ENCODE measurements at places on chromosomes 3 and 15.

DNA sequence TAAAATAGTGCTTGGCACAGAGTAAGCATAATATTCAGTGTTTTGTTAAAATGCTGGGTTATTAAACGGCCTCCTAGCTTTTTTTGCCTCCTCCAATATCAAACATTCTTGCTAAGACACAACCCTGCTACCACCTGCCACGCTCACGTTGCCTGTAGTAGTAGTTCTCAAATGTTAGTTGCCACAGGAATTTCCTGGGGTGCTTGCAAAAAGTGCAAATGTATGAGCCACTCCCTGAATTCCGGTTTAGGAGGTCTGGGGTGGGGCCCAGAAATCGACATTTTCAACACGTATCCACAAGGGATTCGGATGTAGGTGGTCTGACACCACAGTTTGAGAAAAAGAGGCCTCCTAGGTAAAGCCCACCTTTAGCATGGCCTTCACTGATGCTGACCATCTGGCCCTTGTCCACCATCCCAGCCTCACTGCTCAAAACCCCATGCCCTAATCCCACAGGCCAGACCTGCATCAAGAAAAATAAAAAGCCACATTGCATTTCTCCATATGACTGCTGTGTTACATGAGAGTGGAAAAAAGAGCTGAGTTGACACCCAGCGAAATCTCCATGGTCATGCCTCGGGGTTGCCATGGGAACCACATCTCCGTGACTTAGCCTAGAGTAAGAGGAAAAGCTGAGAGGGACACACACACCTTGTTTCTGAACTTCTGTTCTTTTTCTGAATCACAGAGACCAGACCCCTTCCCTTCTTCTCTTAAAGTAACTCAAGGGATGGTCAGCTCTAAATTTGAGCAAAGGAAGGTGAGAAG, 116.4 kb upstream of the HES1 start:
- no peak for DNase-seq

- DNase-seq = no peak
Observed at GRCh38 chr3:181696626-181697230, 15.0 kb upstream of the SOX2 start.

DNA sequence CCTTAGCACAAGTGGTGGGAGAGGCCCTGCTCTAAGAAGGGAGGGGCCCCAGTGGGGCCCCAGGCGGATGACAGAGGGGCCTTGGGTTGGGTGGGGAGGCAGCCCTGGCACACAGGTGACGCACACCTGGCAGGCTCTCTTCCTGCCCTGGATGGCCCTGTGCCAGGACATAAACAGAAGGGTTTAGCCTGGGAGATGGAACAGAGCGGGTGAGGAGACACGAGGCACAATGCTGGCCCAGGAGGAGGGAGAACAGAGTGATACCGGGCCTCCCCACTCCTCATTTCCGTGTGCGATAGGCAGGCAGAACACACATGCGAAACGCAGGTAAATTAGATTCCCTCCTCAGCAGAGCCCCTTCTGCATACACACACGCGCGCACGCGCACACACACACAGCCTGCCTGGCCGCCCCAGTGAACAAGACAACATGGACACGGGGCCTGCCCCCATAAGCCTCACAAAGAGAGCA, 39.8 kb downstream of the IDH2 start:
- DNase-seq = no peak

GRCh38 chr15:59388670-59389069, 16.0 kb upstream of the MYO1E start:
- DNase-seq = no peak

- DNase-seq = no peak
Observed at GRCh38 chr3:175005193-175005592, 146.1 kb downstream of the NAALADL2 start.

GRCh38 chr3:143952569-143953072, 19.0 kb upstream of the DIPK2A start:
- no peak for DNase-seq

DNA sequence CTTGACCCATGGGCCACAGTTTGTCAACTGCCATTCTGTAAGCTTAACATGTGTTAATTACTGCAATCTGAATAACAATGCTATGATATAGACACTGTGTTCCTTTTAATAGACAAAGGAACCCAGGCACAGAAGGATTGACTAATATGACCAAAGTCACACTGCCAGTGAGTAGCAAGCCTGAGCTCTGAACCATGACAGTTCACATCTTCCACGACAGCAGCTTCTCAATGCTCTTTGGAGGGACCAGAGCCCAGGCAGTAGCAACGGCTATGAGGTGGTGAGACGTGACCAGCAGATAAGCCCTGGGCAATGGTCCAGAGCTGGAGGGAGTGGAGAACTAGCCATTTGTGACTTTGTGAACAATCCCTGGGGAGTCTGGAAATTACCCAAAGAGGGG, 19.4 kb downstream of the CA12 start:
- no peak for DNase-seq

GRCh38 chr3:40532252-40532651, 7.5 kb downstream of the ZNF621 start:
- DNase-seq = no peak

GRCh38 chr3:156551746-156552145, 3.2 kb downstream of the SSR3 start:
- no peak for DNase-seq
